H9 (cell line): ENCODE measurements at places on chromosomes 12 and 14.

GRCh38 chr12:64457923-64458322, 6.0 kb downstream of the TBK1 start:
- no peak for DNase-seq

DNA sequence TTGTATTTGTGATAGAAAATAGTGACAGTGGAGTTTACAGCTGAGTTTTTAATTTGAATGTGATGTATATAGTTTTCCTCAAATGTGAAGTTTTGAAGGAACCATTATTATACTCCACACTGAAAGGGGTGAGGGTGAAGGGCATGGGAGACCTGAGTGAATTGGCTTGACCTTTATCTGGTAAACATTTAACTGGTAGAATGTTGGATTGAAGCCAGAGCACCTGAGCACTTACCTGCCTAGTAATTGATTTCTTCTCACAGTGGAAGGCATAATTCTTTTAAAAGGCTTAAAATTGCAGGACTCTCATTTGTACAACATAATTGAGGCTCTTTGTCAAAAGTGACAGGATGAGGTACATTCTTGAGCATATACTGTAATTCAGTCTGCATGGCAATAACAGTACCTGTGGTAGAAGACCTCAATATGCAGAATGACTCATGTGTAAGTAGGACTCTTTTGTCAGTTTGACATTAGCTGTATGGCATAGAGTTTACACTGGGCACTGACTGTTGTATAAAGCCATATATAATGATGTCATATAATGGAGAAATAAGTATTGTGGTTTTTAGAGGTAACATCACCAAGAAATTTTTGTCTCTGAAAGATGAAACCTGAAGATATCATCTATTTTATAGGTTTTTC, 309.6 kb downstream of the TMTC2 start:
- no peak for DNase-seq

DNA sequence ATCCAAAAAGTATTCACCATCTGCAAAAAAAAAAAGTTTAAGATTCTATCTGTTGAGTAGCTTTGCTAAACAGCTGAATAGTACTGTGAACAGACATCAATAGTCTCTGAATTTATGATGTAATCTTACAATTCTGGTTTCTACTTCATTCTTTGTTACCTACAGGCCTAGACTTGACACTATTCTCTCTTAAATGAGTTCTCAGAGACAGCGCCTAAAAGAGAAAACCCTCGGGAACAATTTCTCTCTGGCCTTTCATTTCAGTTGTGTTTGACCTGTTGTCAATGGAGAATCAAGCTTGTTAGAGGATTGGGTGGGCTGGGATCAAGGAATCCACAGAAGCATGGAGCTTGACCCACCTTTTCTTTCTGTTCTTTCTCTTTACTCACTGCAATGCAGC, 5.9 kb upstream of the TWF1 start:
- DNase-seq = no peak

- no peak for DNase-seq
Measured at GRCh38 chr12:82698708-82699564, 12.2 kb downstream of the TMTC2 start.

DNA sequence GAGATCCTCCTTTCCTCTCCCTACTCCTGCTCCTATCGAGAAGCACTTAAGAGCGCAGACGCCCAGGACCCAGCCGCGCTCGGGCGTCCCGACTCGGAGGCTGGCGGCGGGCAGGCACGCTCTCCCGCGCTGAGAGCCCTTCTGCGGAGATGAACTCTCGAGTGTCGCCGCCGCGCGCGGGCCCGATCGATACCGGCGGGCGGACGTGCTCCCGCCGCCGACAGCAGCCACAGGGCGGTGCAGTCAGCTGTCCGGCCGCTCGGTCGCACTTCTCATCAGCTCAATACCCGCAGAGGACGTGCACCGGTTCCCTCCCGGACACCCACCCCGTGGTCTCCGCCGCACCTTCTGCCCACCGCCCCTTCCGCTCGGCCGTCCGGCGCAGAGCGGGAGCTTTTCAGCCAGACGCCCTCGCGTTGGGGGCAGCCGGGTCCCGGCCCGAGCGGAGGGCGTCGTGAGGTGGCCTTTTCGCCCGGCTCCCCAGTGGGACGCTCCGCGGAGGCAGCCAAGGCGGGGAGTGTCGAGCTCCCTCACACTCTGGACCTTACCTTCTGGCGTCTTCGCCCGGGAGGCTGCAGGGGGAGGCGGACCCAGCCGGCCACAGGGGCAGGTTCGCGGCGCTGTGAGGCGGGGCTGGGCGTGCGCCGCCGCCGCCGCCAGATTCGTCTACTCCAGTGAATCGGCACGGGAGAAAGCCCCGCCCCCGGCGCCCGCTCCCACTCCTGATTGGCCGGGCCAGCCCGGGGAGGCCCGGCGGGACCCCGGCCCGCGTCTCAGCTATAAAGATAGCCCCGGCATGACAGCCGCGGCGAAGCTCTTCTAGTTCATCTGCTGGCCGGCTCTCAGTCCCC, at the start of gene INSM2:
Gene INSM2 (plus strand): TSS at position 808 of the 851 bp plus-strand sequence. CDS start 89 bp downstream, outside the sequence.
- peak; percentile 92 for DNase-seq

GRCh38 chr14:69318901-69319475, 59.0 kb downstream of the GALNT16 start:
- peak; percentile 17 for DNase-seq

GRCh38 chr12:50185970-50186663, 18.9 kb upstream of the CERS5 start:
- DNase-seq = no peak

GRCh38 chr14:71250791-71251190, 343.5 kb downstream of the PCNX1 start:
- DNase-seq = no peak

DNA sequence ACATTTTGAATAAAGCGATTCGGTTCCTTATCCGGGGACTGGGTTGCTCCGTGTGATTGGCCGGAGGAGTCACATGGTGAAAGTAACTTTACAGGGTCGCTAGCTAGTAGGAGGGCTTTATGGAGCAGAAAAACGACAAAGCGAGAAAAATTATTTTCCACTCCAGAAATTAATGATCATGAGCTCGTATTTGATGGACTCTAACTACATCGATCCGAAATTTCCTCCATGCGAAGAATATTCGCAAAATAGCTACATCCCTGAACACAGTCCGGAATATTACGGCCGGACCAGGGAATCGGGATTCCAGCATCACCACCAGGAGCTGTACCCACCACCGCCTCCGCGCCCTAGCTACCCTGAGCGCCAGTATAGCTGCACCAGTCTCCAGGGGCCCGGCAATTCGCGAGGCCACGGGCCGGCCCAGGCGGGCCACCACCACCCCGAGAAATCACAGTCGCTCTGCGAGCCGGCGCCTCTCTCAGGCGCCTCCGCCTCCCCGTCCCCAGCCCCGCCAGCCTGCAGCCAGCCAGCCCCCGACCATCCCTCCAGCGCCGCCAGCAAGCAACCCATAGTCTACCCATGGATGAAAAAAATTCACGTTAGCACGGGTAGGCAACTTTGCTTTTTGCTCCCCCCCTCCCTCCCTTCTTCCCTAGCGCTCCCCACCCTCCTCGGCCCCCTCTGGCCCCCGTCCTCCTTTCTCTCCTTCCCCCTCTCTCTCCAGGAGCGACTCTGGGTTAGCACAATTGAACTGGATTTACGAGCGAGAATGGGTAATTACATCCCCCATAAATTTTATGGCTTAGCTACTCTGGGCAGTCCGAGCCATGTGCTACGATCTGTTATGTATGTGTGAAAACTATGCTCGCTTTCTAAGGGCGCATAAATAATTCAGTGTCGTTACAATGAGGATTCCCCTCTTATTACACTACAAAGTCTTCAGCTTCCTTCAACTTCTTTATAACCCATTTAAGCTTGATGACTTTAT, at the start of gene HOXC4:
Gene HOXC4 (plus strand): TSS at position 85 of the 991 bp plus-strand sequence. CDS start 88 bp downstream, at position 173.
- no peak for DNase-seq

DNA sequence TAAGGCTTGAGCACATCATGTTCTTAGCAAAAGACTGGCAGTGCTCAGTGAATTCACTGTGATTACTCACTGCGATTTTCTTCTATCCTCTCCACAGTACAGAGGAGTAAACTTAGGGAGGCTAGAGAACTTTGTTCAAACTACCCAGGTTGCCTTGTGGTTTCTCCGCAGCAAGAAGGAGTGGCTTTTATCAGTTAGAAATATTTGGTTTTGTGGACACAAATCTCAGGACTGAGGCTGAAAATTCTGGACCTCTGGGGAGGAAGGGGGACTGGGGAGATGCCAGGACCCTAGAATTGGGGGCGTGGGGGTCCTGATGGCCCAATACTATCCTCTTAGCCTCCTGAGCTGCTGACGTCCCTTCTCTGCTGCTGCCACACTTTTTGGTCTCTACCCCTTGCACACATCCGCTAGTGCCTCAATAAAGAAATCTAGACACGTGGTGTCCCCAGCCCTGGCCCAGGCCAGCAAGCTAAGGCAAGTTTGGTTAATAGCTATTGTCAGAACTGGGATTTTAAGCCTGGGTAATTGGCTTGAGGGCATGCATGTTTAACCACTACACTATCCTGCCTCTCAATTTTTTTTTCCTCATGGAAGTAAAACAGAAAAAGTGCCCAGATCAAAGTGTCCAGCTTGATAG, 842 bp downstream of the OAS2 start:
- no peak for DNase-seq

DNA sequence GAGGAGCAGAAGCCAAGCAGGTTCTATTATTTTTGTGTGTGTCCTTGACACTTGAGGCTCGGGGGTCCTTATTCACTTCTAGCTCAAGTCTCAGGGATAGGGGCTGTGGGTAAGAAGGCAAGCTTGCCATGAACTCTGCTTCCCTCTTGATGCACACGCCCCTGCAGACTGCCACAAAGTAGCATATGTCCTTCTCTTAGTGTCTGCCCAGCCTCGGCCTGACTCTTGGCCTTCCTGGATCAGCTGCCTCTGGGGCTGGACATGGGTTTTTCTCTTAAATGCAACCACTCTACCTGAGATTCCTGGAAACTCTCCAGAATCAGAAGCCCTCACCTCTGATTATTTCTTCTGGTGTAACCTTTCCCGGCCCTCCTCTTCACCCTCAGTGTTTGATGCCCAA, 28.2 kb upstream of the PEX5 start:
- DNase-seq = no peak

DNA sequence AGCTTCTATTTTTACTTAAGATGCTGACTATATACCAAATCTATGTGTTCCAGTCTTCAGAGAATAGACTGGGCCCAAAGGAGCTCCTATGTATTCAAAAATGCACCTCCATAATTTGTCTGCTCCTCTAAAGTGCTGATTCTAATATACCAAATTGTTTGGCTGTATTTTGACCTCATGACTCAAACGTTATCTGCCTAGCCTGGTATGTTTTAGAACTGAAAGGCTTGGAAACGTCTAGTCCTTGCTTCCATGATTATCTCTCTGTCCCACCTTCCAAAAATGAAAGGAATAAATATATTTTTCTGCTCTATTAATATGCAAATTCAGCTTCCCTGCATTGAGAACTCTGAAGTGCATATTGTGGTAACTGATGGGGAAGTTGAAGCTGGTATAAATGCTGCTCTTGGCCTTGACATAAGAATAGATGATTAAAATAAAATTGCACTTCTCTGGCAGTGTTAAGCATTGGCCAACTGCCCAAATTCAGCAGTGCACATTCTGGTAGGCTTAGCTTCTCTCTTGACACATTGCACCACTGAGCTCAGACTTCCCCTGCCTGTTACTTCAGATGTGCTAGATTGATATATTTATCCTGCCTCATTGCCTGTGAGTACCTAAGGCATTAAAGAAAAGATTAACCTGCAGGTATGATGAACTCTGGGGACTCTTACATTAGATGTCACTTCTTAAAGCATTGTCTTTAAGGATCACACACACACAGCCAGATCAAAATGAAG, 882.3 kb downstream of the RPS29 start:
- DNase-seq = no peak

GRCh38 chr12:848882-849527, 96.6 kb downstream of the WNK1 start:
- no peak for DNase-seq

DNA sequence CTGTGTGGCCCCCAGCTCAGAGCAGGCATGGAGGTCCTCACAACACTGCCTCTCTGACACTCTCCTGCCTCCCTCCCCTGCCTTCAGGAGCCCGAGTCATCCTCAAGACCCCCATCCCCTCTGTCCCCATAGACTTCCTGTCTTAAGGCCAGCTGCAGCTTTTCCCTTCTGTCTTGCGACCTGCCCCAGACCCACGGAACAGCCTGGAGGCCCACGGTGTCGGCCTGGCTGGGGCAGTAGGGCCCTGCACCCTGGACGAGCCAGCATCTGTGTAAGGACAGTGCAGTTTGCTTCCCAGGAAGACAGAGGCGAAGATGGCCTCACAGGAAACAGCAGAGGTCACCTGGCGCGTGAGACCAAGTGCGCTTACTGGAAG, 9.7 kb downstream of the TEDC1 start:
- no peak for DNase-seq

DNA sequence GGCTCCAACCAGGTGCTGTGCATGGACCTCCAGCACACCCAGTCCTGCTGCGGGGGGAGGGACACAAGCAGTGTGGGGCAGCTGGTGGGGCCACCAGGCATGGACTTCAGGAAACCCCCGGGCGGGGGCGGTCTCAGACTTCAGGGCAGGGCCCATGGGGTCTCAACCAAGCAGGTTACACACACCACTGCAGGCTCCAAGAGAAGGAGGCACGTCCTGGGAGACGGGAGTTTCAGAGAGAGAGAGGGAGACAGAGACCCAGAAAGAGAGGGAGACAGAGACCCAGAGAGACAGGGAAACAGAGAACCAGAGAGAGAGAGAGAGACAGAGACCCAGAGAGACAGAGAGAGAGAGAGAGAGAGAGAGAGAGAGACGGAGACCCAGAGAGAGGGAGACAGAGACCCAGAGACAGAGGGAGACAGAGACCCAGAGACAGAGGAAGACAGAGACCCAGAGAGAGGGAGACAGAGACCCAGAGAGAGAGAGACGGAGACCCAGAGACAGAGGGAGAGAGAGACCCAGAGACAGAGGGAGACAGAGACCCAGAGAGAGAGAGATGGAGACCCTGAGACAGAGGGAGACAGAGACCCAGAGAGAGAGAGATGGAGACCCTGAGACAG, 128.9 kb downstream of the NCOR2 start:
- DNase-seq = peak; percentile 64

- no peak for DNase-seq
Measured at GRCh38 chr14:68394118-68394763, 398.6 kb downstream of the ZFP36L1 start.

GRCh38 chr14:36585100-36585499, 2.7 kb upstream of the NKX2-8 start:
- DNase-seq = no peak

GRCh38 chr14:41830714-41831406, 224.2 kb downstream of the LRFN5 start:
- DNase-seq = no peak
